ENCODE measurements at places on chromosomes 2 and 18.
A peak's percentile ranks its signal among the peaks of the same experiment; 100 is the strongest.

- DNase-seq: peak; percentile 67
These were observed 31.9 kb upstream of the CASP8 start for GRCh38 chr2:201228271-201228911.

DNA sequence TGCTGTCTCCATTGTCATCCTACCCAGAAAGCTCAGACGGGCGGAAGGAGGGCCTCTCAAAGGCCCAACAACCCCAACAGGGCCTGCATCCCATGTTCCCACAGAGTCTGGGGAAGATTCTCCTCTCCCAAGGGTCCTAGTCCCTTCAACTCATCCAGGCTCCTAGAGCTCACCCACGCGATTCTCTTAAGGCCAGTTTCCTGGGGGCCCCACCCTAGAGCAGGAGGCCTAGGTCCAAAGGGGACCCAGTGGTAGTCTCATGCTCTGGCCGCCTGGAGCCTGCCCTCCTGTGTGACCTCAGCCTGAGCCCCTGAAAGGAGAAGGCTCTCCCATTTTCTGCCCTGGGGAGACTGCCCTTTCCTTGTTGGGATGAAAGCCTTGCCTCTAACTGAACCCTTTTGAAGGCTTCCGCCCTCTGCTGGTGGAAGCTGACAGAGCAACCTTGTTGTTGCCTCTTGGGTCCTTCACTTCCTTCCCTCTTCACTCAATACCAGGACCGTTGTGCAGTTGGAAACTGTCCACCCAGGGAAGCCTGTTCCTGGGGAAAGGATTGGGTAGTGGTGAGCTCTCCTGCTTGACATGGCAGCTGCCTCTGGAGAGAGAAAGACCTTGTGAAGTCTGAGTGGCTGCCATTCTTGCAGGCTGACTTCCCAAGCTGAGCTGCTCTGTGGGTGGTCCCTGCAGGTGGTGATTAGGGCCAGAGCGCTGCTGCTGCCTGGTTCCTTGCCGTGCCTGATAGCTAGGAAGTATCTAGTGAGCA lies 86.0 kb upstream of the ALPP start:
- peak; percentile 80 for DNase-seq

DNA sequence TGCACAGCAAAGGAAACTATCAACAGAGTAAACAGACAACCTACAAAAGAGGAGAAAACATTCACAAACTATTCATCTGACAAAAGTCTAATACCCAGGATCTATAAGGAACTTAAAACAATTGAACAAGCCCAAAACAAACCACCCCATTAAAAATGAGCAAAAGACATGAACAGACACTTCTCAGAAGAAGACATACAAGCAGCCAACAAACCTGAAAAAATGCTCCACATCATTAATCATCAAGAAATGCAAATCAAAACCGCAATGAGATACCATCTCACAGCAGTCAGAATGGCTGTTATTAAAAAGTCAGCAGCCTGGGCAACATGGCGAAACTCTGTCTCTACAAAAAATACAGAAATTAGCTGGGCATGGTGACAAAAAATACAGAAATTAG lies 110.2 kb upstream of the LDLRAD4 start:
- DNase-seq: no peak

DNA sequence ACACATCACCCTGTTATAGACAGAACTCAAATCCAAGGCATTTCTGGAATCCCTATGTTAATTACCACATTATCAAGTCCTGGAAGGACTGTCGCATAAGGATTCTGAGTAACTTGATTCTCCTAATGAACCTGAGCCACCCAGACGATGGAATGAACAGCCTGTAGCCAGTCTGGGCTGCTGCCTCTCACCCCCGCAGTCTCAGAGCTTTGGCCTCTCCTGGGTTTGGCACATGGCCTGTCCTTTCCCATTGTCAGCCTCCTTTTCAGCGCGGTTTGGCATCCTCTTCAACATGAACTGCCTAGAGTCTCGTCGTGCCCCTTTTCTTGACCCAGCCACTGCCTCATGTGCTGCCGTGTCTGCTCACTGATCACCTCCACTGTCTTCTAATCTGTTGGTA lies 147.6 kb downstream of the SLC8A1 start:
- no peak for DNase-seq

DNA sequence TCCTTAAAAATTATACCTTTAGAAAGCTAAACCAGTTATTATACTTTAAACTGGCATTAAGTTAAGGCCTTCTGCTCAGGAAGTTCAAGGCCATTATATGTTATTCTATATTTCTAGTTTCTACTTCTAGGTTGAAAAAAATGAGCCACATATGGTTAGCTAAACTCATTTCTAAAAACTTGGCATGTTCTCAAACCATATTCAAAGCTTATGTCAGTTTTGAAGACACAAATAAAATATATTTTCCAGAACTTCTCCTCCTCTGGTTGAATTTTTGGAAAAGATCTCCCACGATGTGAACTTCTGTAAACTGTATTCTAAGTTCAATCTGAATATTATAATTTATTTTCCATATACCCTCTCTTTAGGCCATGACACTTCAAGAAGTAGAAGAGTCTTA lies 103.5 kb downstream of the NYAP2 start:
- no peak for DNase-seq

Measured in dermis blood vessel endothelial cell (primary cell).